ENCODE measurements at places on chromosomes 13 and 19.

- H3K4me3 ChIP-seq = no peak overlapping the region
- H3K4me1 ChIP-seq = no peaks in the 10 kb centered on the region
- no peak overlapping the region for H3K27ac ChIP-seq
- peaks cover 9% of the 10 kb centered on the region for H3K27me3 ChIP-seq
- H3K36me3 ChIP-seq = no peaks in the 10 kb centered on the region
Measured at GRCh38 chr13:40432018-40432978, 234.1 kb downstream of the FOXO1 start.

GRCh38 chr19:28126135-28126898 lies 1086.6 kb downstream of the UQCRFS1 start:
- no peak overlapping the region for H3K27ac ChIP-seq
- no peaks in the 10 kb centered on the region for H3K36me3 ChIP-seq
- H3K4me3 ChIP-seq = no peak overlapping the region

DNA sequence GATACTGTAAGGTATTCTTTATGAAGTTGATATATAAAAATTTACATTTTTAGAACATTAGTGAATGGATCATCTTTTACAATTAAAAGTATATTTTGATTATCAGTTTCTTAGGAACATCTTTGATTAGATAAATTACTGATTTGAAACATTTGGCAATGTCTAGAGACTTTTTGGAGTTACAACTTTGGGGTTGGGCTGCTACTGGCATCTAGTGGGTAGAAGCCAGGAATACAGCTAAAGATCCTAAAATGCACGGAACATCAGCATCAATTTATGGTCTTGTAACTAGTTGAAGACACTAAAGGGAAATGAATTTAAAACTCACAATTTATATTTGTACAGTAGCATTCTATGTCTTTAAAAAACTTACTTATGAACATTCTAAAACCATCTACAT lies 19.9 kb downstream of the POMP start:
- peaks cover 35% of the 10 kb centered on the region for H3K36me3 ChIP-seq
- H3K4me1 ChIP-seq = no peaks in the 10 kb centered on the region
- H3K27ac ChIP-seq = no peak overlapping the region
- H3K4me3 ChIP-seq = no peak overlapping the region
- no peaks in the 10 kb centered on the region for H3K27me3 ChIP-seq

DNA sequence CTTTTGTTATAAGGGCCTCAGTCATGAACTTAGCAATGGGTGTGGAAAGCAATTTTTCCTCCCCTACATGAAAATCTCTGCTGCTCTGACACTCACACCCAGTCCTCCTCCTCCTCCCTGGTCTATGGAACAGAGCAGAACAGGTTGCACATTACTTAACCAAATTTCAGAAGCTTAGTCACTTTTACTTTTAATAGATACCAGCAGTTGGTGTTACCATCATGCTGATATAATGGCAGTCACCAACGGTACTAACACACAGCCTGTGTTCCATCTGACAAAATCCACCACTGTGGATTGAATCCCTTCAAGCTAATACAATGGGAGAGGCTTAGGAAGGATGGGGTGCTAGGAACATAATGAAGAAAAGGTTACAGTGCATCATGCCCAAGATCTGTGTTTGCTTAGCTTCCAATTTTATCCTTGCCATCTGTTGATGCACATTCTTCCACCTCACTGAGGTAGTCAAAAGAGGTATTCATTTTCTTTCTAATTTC lies 9.8 kb downstream of the TPT1 start:
- no peak for DNase-seq
- peaks cover 5% of the 10 kb centered on the region for H3K4me1 ChIP-seq
- no peak overlapping the region for H3K4me3 ChIP-seq
- H3K36me3 ChIP-seq = peaks cover 17% of the 10 kb centered on the region
- H3K27ac ChIP-seq = no peak overlapping the region
